ENCODE measurements at places on chromosomes 2 and 18.

DNA sequence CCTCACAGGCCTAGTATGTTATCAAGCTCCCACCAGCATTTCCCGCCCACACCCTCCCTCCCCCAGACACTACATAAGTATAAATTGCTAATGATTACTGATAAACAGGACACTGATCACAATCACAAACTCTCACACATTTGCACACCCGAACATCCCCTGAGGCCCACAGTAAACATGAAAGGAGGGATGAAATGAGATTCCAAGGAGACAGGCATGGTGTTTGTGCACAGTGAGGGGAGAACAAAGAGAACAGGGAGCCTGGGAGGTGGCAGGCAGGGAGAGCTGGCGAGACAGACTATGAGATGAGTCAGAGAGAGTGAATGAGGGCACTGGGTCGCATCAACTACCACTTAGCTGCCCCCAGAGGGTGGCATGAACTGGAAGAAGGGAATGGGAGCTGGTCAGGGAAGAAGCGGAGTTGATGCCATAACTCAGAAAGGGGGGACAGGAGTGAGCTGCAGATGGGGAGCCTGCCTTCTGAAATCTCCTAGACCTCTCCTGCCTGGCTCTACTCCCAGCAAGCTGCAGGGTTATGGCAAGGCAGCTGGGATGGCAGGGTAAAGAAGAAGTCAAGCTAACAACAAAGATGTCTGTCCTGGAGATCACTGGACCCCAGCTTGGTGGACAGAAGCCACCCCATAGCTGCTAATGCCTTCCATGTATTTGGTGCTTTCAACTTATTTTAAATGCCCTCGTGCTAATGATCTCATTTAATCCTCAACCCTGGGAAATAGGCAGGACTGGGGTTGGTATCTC lies 5.1 kb downstream of the KIF3C start:
- no peak for DNase-seq

- DNase-seq = no peak
Measured at GRCh38 chr18:26005950-26006349, 84.5 kb downstream of the SS18 start.

DNA sequence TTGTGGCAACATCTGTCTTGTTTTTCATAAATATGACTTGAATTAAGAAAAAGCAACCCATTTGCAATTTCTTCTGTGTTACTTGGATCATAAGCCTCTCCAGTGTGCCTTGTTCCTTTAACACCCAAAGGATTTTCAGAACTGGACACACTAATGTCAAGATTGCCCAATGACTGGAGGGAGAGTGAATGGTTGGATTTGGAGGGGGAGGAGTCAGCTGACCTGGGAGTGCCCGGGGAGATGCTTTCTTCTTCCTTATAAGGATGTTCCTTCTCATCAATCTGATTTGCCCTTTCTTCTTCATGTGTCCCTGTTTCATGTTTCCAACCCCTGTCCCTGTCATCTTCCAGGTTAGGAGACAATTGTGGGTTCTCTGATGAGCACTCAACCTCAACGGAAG lies 48.8 kb downstream of the ALPK2 start:
- no peak for DNase-seq

GRCh38 chr2:85439025-85439472 lies 20.5 kb downstream of the SH2D6 start:
- no peak for DNase-seq

- DNase-seq = no peak
Measured at GRCh38 chr18:11064106-11064505, 85.3 kb downstream of the PIEZO2 start.

- DNase-seq = no peak
Measured at GRCh38 chr18:52348209-52348608, 8.2 kb downstream of the DCC start.

- no peak for DNase-seq
Measured at GRCh38 chr2:236355911-236356310, 91.7 kb upstream of the ASB18 start.

DNA sequence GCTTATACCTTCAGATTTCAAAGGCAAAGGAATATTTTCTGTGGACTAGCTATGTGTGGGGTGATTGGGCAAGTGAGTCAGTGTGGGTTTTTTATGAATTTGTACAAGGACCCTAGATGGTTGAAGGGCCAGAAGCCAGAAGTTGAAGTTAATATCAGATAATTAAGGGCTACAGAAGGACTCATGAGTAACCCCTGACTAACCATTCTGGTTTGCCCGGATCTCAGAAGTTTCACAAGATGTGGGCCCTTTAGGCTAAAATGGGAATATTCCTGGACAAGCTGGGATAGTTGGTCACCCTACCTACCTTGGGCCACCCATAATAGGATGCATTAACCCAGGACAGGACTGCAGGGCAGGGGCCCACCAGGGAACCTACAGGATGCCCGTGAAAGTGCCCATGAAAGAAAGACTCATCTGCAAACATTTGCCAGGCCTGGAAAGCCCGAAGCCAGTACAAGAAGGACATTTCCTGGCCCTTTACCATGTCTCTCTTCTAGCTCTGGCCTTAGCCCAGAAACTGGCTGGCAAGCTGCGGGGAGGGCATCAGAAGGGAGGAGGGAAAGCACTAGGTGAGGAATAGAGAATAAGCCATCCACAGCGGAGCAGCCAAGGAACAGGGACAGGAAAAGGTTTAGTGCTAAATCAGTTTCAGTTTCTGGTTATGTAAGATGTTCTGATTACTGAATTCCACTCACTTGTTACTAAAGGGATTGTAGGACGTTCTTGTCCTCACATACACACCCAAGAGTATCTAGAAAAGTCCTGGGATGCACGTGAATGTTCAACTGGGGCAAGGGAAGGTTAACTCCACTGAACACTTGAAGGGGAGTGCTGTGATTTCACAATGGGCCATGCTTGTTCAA lies 33.6 kb downstream of the GCG start:
- no peak for DNase-seq

- peak; percentile 49 for DNase-seq
Measured at GRCh38 chr2:216555274-216555673, 56.6 kb downstream of the RPL37A start.

DNA sequence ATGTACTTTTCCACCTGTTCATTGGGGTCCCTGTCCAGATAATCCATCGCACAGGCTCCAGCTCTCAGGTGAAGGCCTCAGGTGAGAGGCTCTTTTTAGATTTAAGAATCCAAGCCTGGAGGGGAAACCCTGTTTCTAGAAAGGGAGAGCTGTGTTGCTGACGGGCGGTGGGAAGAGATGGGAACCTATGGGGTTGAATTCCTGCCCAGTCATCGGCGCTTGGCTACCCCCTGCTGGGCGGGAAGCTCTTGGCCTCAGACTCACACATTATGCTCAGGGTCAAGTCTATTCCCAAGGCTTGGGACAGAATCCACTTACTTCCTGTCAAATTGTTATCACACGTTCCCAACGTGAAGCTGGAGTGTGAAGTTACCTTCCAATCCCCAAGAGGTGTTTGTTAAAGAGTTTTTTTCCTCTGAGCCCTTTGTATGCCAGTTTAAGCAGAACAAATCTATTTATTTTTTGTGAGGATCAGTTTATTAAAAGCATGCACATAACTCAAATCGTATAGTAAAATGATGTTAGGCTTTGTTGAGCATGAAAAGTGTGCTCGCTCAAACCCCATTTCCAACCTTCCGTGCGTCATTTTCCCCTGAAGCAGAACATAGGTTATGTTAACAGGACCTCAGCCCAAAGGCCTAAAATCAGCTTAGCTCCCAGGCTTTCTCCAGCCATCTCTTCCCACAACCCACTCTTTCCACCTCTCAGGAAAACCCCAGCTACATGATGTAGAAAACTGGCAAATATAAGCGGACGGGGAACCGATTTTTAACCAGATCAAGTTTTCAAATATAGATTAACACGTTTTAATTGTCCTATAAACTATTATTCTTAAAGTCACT lies 181.7 kb upstream of the ETAA1 start:
- peak; percentile 12 for DNase-seq

DNA sequence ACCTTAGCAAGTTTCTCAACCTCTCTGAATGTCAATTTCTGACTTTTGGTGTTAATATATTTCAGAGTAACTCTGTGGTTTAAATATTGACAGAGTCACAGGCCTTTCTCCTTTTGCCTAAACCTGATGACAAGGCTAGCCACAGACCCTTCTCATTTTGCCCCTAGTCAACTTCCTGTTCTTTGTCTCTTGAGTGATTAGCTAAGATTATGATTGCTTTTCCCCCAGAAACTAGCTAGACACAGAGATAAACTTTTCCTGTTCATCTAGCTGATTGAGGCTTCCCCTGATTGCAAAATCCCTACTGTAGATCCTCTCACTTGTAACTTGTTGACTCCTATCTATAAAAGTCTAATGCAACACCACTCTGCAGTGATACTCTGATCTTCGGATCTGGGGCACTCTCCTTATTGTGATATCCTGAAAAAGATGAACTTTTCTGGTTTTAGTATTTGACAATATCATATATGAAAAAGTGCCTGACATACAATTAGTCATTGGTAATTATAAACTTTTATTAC lies 241.4 kb downstream of the ZNF385B start:
- no peak for DNase-seq

DNA sequence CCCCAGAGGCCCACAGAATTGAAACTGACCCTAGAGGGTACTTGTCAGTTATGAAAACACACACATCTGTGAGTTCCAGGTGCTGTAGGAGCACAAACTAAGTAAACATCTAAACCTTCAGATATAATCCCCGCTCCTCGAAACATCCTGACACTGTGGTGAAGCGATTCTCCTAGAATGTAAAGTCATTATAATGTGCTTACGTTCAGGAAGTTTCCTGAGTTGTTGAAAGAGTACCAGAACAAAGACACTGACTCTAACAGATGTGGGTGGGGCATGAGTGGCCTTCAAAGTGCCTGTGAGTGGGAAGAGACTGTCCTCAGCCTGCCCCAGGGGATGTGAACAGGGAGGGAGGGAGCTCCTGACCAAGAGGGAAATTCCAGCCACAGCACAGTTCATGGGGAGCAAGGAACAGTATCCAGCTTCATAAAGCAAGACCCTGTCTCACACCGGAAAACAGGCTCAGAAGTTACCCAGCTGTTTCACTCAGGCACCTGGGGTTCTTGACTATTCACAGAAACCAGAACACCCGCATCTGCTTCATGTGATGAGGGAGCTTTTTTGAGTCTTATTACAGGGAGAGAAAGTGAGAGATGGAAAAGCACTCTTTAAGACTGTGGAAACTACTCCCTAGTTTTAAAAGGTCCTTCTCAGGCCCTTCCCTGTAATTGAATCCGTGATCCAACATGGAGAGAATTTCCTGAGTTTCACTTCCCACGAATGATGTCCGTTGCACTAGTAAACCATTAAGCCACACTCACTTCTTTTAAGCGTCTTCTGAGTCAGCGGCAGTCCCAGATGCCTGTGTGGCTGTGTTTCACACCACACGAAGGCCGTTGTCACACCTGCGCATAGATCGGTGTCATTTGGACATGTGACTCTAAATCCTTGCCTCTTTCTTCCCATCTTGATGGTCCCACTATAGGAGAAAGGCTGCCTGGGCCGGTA lies 88.6 kb upstream of the EML6 start:
- no peak for DNase-seq

- DNase-seq = no peak
Measured at GRCh38 chr2:61328707-61329251, 142.1 kb downstream of the USP34 start.

DNA sequence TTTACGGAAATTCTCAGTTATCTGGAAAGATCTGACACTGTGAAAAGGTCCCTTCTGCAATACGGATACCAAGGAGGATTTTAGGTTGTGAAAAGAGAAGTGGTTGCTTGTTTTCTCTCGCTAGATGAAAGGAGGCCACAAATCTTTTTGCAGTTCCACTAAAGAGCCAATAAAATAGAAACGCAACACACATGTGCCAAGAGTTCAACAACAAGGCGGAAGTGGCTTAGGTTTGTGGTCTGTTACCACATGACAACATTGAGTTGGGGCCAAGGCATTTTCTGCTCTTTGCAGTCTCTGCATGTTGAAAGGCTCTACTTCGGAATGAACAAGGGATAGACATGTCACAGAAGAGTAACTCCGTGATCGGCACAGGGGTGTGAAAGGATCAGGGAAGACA lies 115.7 kb upstream of the OSR1 start:
- peak; percentile 6 for DNase-seq

DNA sequence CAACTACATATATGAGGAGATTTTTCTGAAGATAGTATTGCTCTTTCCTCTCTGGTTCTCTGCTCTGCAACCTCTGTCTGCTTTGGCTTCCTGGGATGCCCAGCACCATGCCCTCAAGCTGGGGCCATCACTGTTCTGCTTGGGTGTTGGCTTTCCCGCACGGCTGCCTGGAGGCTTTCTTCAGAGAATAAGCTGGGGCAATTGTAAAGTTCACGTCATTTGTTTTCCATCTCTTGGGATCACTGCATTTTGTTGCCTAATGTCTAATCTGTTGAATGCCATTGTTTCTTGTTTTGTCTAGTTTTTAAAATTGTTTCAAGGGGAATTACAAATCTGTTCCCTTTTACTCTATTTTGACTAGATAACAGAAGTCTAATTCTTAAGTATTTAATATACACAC lies 437.3 kb upstream of the NRP2 start:
- no peak for DNase-seq

- DNase-seq = no peak
Measured at GRCh38 chr2:119713819-119714490, 35.0 kb downstream of the TMEM177 start.

DNA sequence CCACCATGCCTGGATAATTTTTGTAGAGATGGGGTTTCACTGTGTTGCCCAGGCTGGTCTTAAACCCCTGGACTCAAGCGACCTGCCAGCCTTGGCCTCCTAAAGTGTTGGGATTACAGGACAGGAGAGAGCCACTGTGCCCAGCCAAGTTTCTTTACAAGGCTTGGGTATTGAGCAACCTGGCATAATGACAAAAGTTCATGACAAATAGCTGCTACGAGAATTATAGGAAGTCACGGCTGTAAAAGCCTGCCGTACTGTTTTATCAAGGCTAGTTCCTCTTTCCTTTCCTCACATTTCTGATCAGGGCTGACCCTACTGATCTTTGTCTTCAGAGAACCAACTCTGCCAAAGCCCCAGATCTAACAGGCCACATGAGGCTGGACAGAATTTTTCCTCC lies 490.4 kb upstream of the SPRED2 start:
- no peak for DNase-seq

DNA sequence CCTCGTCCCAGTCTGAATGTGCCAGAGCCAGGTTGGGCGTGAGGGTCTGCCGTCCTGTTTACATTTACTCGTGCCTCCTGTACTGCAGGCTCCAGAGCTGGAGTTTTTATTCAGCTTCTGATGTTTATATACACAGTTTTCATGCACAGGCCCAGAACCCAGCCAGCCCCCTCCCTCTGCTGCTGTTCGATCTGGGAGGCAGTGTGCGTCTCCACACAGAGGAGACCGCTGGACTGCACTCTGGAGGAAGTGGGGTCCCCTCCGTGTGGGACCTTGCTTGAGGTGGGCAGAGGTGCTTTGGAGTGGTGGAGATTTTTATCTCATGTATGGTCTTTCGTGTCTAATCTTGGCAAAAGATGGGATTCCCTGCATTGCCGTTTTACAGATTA lies 90.6 kb downstream of the GLI2 start:
- DNase-seq = no peak

DNA sequence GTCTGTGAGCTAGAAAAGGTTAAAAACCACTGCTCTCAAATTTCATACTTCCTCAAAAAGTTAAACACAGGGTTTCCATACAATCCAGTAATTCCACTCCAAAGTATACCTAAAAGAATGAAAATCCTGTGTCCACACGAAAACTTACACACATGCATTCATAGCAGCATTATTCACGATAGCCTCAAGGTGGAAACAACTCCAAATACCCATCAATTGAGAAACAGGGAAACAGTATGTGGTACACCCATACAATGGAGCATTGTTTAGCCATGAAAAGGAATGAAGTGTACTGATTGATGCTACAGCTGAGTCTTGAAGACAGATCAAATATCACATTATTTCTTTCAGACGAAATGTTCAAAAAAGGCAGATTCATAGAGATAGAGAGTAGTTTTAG lies 36.7 kb downstream of the UXS1 start:
- DNase-seq = no peak
